Naive thymus-derived CD8-positive, alpha-beta T cell (primary cell): ENCODE measurements at places on chromosomes 4 and X. TPM values are rescaled to one million over a fixed set of nuclear protein-coding genes. Genes with fewer than 3 reads are reported as not detected.

The LRAT gene
- not detected for polyA plus RNA-seq

The GTPBP6 gene
- 37.2 TPM for polyA plus RNA-seq

The FAM236B gene
- polyA plus RNA-seq = not detected

The CSAG1 gene
- not detected for polyA plus RNA-seq

The RAB9B gene
- polyA plus RNA-seq = not detected

The CT83 gene
- polyA plus RNA-seq = not detected

The ZBTB49 gene
- polyA plus RNA-seq = 3.9 TPM

The L1CAM gene
- not detected for polyA plus RNA-seq

The PSMD10 gene
- 63.7 TPM for polyA plus RNA-seq

The GPAT3 gene
- polyA plus RNA-seq = 1.6 TPM

The SLC10A4 gene
- not detected for polyA plus RNA-seq

The MAGEE1 gene
- polyA plus RNA-seq = 5.1 TPM

The DGKK gene
- polyA plus RNA-seq = 0.09 TPM

The PDGFRA gene
- polyA plus RNA-seq = not detected

The CYBB gene
- polyA plus RNA-seq = 0.13 TPM

The HSFX1 gene
- 0.11 TPM for polyA plus RNA-seq

The NSUN7 gene
- not detected for polyA plus RNA-seq

The MAPK10 gene
- polyA plus RNA-seq = not detected

The HCFC1 gene
- 3.3 TPM for polyA plus RNA-seq

The NWD2 gene
- polyA plus RNA-seq = not detected

The SLC9B1 gene
- 1.7 TPM for polyA plus RNA-seq

The CCDC158 gene
- not detected for polyA plus RNA-seq

The LANCL3 gene
- polyA plus RNA-seq = not detected

The GRID2 gene
- polyA plus RNA-seq = not detected

The GJB1 gene
- not detected for polyA plus RNA-seq

The CFAP47 gene
- not detected for polyA plus RNA-seq

The FOXR2 gene
- not detected for polyA plus RNA-seq

The AMOT gene
- 3.3 TPM for polyA plus RNA-seq

The ABCG2 gene
- not detected for polyA plus RNA-seq

The TCEAL6 gene
- polyA plus RNA-seq = not detected

The CHM gene
- 5.3 TPM for polyA plus RNA-seq

The CT45A9 gene
- polyA plus RNA-seq = not detected

The CXCL1 gene
- not detected for polyA plus RNA-seq

The OPRPN gene
- not detected for polyA plus RNA-seq

The POLA1 gene
- polyA plus RNA-seq = 4.5 TPM

The ITM2A gene
- polyA plus RNA-seq = 215 TPM

The NAP1L2 gene
- 1.4 TPM for polyA plus RNA-seq

The SORCS2 gene
- polyA plus RNA-seq = not detected

The SPANXB1 gene
- not detected for polyA plus RNA-seq

The RXFP1 gene
- polyA plus RNA-seq = not detected

The H2BW2 gene
- not detected for polyA plus RNA-seq

The CT45A3 gene
- polyA plus RNA-seq = not detected

The JCHAIN gene
- polyA plus RNA-seq = 0.17 TPM

The CENPI gene
- 0.15 TPM for polyA plus RNA-seq

The INTS6L gene
- 6.5 TPM for polyA plus RNA-seq

The RPA4 gene
- polyA plus RNA-seq = 0.09 TPM

The GALNT7 gene
- 6.8 TPM for polyA plus RNA-seq

The BANK1 gene
- polyA plus RNA-seq = 0.58 TPM

The ADAM29 gene
- polyA plus RNA-seq = not detected

The GATA1 gene
- not detected for polyA plus RNA-seq

The ESX1 gene
- polyA plus RNA-seq = not detected

The WNK3 gene
- 0.25 TPM for polyA plus RNA-seq

The ARSD gene
- 1.9 TPM for polyA plus RNA-seq

The SGMS2 gene
- polyA plus RNA-seq = not detected
